ENCODE measurements at places on chromosomes 5 and 9.

DNA sequence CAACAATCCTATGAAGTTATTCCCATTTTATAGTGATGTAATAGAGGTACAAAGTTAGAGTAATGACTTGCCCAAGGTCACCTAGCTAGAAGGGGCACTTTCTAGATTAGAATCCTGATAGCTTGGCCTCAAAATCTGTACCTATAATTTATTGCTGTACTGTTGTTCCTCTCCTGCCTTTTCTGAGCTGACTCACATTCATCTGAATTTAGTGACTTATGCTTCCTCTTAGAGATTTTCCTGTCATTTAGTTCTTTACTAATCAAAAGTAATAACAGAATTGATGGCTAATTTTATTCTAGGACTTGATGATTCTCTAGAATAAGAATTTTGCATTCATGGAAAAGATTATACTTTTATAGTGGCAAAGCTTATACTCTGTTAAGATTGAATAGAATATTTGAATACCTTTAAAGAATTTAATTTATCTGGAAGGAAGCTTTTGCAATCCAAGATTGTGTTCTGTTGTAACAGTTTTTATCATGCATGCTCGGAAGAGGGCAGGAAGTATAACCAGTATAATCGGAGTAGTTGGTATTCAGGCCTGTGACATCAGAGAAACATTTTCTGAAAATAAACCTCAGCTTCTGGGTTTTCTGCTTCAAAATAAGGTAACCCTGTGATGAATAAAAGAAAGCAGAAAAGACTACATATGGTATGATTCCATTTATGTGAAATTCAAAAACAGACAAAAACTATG, 21.3 kb downstream of the CYSTM1 start:
- no peak for DNase-seq

DNA sequence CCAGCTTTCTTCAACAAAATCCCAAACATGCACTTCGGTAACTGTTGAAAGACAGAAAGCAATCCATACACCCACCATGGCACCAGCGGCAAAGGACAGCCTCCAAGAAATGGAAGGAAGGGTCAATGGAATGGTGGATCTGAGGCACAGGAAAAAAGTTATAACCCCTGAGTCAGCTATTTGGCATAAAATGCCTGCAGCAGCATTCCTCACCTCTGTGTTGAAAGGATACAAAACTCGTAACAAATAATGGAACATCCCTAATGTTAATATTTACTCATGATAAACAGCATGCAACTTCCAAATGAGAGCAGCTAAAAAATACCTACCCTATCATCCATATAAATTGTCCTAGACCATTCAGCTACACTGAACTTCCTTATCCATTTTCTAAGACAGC, 9.4 kb downstream of the FBXW11 start:
- no peak for DNase-seq

- DNase-seq, result peak; percentile 64
Measured at GRCh38 chr5:40681363-40682153, 1.8 kb downstream of the PTGER4 start.

- DNase-seq, result no peak
Measured at GRCh38 chr5:176446028-176446665, 2.0 kb upstream of the FAF2 start.

GRCh38 chr9:27392451-27392850, 95.5 kb upstream of the EQTN start:
- DNase-seq, result no peak

- no peak for DNase-seq
Measured at GRCh38 chr9:37432020-37432419, 9.5 kb downstream of the GRHPR start.

- no peak for DNase-seq
Measured at GRCh38 chr5:1112596-1113331, 901 bp upstream of the SLC12A7 start.

- peak; percentile 54 for DNase-seq
Measured at GRCh38 chr5:58498340-58498942, 7.2 kb downstream of the GAPT start.

Data from right forelimb (tissue), 1 donor.